ENCODE measurements at places on chromosomes 3 and 15. TPM values are rescaled to one million over a fixed set of nuclear protein-coding genes. Genes with fewer than 3 reads are reported as not detected.

The GHRL gene
- 0.53 TPM for total RNA-seq

The PLA2G4D gene
- not detected for total RNA-seq

The PLA2G4E gene
- not detected for total RNA-seq

The EAF1 gene
- 27.9 TPM for total RNA-seq

The EFCC1 gene
- 0.23 TPM for total RNA-seq

The ROBO2 gene
- not detected for total RNA-seq

The SLC24A5 gene
- not detected for total RNA-seq

The CMC1 gene
- total RNA-seq, result 44.6 TPM

The GOLGA8T gene
- 1.5 TPM for total RNA-seq

The DUOX1 gene
- not detected for total RNA-seq

The DNASE1L3 gene
- not detected for total RNA-seq

The CX3CR1 gene
- total RNA-seq, result 0.94 TPM

The ARL8B gene
- 43.3 TPM for total RNA-seq

The MRPL3 gene
- total RNA-seq, result 55.6 TPM

The RARB gene
- total RNA-seq, result not detected

The RHCG gene
- total RNA-seq, result not detected

The APOD gene
- total RNA-seq, result not detected

The CCR1 gene
- 63.9 TPM for total RNA-seq

The EXD1 gene
- total RNA-seq, result not detected

The HYKK gene
- 1.6 TPM for total RNA-seq

The HGD gene
- 1.7 TPM for total RNA-seq

The UQCC5 gene
- total RNA-seq, result 12.8 TPM

The LRRC2 gene
- total RNA-seq, result 0.45 TPM

The ABI3BP gene
- not detected for total RNA-seq

The GOLGA8M gene
- 7.7 TPM for total RNA-seq

The A4GNT gene
- not detected for total RNA-seq

The ITIH4 gene
- total RNA-seq, result 30.7 TPM

The GPR171 gene
- total RNA-seq, result 142 TPM

The TM4SF18 gene
- not detected for total RNA-seq

The CSPG4 gene
- total RNA-seq, result not detected

The TMEM212 gene
- total RNA-seq, result not detected

The GABRR3 gene
- total RNA-seq, result not detected

The HTD2 gene
- 8.1 TPM for total RNA-seq

The CBLB gene
- 157 TPM for total RNA-seq

The BHLHE40 gene
- total RNA-seq, result 225 TPM

The CPB1 gene
- not detected for total RNA-seq

The CA12 gene
- not detected for total RNA-seq

The ECE2 gene
- not detected for total RNA-seq

The RTP4 gene
- total RNA-seq, result 17.1 TPM

The WDR93 gene
- total RNA-seq, result not detected

The FETUB gene
- not detected for total RNA-seq

The GATM gene
- 3.5 TPM for total RNA-seq

The LRRC57 gene
- total RNA-seq, result 24.5 TPM

The GRIP2 gene
- not detected for total RNA-seq

The GRAMD2A gene
- total RNA-seq, result not detected

The SCG3 gene
- not detected for total RNA-seq

The GPR27 gene
- total RNA-seq, result 0.28 TPM

Measured in activated naive CD8-positive, alpha-beta T cell treated with anti-CD3 and anti-CD28 coated beads, Interleukin-2, amount 10 ng/mL, durations not matched to agents 7 days and 5 days (primary cell).